CD4-positive, alpha-beta T cell treated with Interferon alpha-2 for 1 hour (primary cell): ENCODE measurements at places on chromosomes 5 and 9.

GRCh38 chr9:389159-389558 lies 174.5 kb downstream of the DOCK8 start:
- no peak for DNase-seq

GRCh38 chr5:65721720-65722574 lies at the start of the genes NLN and SGTB:
Gene NLN, plus strand, starts transcription at chr5:65722205. Its CDS starts 169 bp downstream, at chr5:65722374.
Gene SGTB, minus strand, starts transcription at chr5:65722109. Its CDS starts 1,302 bp downstream, at chr5:65720807.
- DNase-seq = peak; percentile 89

DNA sequence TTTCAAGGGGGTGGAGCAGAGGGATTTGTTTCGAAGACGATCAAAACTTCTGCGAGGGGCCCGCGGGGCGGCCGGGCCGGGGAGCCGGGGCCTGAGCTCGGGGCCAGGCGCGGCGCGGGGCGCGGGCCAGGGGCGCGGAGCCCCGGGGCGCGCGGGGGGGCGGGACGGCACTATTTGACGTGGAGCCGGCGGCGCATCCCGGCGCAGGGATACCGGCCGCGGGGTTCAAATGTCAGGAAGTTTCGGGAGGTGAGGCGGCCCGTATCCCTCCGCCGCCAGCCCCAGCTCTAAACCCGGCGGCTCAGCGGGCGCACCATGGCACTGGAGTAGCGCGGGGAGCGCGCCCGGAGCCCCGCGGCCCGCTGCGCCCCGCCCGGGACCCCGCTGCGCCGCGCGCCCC lies at the start of gene LMX1B:
Gene LMX1B, plus strand, starts transcription at position 278 of the 400 bp plus-strand sequence. CDS start 522 bp downstream, outside the sequence.
- DNase-seq = no peak

GRCh38 chr9:6090277-6091210 lies 75.1 kb upstream of the RANBP6 start:
- no peak for DNase-seq

GRCh38 chr5:77791356-77791755 lies 15.2 kb upstream of the TBCA start:
- DNase-seq = no peak

DNA sequence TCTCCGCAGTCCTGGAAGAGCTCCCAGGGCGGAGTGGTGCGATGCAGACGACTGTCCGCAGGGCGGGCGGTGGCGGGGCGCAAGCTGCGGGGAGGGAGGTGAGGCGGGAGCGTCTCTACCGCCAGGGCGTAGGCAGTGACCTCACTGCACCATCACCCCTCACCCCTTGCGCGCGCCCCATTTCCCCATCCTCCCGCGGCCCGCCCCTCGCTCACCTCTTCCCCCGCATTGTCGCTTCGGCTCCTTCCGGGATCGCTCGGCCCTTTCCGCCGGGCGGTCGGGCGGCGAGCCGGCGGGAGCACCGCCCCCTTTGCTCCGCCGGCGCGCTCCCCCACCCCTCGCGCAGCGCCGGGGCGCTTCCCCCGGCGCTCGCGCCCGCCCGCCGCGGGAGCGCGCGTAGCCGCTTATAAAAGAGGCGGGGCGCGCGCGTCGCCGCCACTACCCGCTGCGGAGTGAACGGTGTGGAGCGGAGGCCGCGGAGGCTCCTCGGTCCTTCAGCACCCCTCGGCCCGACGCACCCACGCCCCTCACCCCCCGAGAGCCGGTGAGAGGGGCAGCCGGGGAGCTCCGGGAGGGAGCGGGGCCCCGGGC lies at the start of gene SPTAN1:
Gene SPTAN1, plus strand, starts transcription at position 435 of the 591 bp plus-strand sequence. CDS start 14,154 bp downstream, outside the sequence.
- peak; percentile 96 for DNase-seq

- DNase-seq = no peak
Observed at GRCh38 chr9:18720691-18721090, 246.7 kb downstream of the ADAMTSL1 start.

- DNase-seq = no peak
Observed at GRCh38 chr5:119398727-119399466, 43.1 kb downstream of the TNFAIP8 start.

- no peak for DNase-seq
Observed at GRCh38 chr9:29838491-29839020, 2265.3 kb upstream of the C9orf72 start.

GRCh38 chr9:37769306-37769705 lies 15.6 kb downstream of the EXOSC3 start:
- no peak for DNase-seq

DNA sequence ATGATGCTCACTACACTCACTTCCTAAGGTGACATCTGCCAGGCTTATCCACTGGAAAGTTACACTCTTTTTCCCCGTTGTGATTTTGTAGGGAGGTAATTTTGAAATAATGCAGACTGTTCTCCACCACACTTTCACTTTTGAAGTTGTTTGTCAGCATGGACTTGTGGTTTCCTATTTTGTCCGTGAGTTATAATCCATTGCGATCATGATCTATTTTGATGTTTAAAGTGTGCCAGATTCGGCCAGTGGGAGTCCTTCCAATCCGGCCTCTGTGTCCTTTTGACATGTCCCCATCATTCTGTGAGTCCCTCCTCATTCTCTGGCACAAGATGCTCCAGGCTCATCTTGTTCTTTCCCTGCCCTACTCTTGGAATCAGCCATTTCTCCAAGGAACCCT lies 211.3 kb upstream of the KLF4 start:
- DNase-seq = no peak

DNA sequence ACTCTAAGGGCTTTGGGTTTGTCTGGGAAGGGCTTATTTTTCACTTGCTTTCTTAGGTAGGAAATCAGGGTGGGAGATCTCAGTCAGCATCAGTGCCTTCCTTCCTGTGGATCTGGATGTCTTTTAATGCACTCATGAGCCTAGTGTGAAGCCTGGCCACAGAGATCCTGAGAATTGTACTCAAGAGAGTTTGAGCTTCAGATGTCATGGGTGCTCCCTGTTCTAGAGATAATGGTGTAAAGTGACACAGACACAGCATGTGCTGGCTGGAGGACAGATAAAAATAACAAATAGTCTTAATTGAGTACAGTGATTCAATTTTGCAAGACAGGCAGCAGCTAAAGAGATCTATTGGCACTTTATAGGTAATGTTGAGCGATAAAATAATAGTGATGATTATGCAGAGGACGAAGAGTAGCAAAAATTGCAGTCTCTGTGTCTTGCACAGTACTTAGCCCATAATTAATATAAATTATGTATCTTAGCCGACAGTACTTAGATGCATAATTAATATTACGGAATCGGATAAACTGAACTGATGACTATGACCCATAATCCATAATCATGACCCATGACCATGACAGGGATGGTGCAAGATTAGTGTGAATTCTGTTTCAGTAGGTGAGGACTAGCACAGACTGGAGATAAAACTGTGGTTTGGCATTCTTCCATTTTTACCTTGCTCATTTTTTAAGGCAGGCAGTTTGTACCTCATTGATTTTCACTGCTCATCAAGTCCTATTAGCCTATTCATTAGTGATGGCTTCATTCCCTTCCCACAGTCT lies 408.7 kb upstream of the PIK3R1 start:
- DNase-seq = no peak

DNA sequence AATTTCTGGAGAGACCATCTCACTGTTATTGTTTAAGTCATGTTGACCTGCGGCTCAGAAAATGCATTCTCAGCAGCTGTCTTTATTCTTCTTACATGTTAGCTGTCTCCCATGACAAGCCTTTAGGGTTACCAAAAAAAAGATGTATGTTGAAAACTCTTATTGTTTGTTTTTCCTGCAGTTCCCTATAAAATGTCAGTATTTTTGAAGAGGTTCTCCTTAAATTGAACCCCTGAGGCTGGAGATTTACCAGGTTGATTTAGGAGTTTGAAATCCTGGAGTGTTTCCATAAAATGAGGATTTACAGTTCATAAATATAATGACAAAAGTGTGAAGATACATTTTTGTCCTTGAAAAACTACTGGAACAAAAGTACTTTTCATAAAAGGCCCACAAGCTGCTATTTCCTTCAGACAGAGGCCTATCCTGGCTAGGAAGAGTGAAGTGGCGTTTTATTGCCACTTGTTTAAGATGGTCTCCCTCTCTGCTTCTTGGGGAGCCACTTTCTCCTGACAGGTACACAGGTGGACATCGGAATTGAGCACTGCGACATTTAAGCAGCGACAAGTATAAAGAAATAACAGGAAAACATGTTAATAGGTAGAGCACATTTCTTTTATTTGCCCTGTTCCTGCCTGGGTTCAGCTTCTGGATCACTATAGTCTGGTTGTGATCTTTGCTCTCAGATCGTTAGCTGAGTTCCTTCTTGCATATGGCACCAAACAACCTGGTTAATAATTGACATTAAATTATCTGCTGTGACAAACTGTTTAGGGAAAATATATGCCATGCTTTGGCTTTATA lies 344.8 kb upstream of the RPS23 start:
- DNase-seq = no peak

DNA sequence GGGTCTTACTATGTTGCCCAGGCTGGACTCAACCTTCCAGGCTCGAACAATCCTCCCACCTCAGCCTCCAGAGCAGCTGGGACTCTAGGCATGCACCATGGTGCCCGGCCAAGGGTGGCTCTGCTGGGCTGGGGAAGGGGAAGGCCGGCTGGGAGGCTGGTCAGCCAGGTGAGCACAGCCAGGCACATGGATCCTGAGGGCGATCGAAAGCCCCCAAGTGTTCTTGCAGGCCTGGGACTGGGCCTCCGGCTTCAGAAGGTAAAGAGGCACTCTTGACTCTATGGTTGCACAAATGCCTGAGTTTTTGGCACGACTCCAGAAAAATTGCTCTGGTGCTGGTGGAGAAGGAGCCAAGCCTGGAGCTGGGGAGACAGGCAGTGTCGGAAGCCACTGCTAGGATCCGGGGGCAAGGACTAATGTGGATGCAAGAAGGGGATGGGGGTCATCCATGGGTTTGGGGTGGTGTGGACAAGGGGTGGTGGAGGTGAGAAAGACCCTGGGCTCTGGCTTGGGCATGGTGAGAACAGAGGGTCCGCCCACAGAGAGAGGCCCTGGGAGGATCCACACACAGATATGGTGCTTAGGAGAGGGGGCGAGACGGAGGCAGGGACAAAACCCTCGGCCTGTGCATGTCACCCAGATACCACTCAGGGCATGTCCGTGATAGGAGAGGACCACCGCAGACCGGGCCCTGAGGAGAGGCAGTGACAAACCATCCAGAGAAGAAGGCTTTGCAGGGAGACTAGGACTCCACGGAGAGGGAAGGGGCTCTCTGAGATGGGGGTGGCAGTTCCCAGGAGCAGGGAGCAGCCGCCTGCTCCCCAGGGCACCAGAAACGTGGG lies 51.1 kb upstream of the COL5A1 start:
- DNase-seq = no peak

- no peak for DNase-seq
Observed at GRCh38 chr5:149422366-149423048, 43.4 kb upstream of the IL17B start.

GRCh38 chr9:3268223-3268622 lies 257.6 kb downstream of the RFX3 start:
- no peak for DNase-seq

DNA sequence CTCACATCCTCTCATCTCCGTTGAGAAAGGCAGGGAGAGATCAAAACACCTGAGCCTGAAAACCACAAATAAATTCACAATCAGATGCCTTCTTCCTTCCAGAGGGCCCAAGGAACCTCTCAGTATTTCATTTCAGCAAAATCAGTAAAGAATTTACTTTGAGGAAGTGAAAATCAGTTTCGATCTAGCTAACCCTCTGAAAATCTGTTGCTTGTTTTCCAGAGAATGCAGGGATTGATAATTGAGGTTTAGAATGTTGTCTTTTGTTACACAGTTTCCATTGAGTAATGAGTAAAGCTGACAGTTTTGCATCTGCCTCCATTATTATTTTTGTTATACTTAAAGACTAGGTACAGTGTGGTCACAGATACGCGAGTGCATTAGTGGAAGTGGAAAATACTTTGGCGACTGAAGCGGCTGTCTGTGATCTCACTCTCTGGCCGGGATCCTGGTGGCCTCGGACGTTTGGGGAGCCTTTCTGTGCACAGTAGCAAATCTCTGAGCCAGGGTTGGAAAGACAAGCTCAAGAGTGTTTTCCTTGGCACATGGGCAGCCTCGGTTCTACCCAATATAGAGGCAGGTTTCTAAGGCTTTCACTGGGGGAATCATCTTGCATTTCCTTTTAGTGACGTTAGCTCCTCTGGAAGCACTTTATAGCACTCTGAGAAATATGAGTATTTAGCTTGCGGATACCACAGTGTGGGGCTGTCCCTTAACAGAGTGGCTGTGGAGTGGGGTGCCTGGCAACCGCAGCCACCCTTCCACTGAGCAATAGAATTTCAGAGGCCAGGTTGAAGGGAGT lies 32.2 kb upstream of the ANGPTL2 start:
- DNase-seq = no peak

- DNase-seq = no peak
Observed at GRCh38 chr5:167207081-167207480, 1084.4 kb upstream of the WWC1 start.
